NT2/D1 (cell line): ENCODE measurements at places on chromosomes 4 and X.

GRCh38 chr4:4759883-4760282 is 99.6 kb upstream of the MSX1 start:
- no peak for DNase-seq

GRCh38 chr4:40552536-40552935 is 77.1 kb downstream of the RBM47 start:
- DNase-seq: no peak

DNA sequence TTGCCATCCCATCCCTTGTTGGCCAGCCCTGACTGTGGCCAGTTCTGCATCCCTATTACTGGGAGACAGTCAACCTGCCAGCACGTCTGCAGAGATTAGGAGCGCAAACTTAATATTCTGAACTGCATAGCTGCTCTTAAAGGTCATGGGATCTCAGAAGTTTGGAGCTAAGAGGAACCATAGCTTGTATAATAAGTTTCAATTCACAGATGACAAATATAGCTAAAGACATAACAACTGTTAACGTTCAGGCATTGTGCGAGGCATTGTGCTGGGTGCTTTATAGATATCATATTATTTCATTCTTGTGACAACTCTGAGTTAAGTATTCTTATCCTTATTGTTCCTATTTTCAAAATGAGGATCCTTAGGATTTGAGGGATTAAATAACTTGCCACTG is 3.7 kb downstream of the SCARB2 start:
- DNase-seq: no peak

DNA sequence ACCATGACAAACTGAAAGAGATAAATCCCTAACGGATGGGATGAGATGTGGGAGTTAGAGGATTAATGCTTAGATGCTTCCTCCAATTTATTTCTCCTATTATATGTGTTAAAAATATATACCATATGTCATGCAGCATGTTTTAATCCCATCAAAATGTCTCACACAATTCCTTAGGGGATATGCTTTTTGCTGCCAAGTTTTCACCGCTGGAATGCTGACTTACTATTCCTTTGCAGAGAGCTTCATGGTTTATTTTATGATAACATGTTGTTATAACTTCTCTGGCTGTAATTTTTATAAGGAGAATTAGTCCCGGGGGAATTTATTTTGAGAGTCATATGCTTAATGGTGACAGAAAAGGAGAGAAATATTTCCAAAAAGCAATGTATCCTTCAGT is 670.3 kb downstream of the IL1RAPL1 start:
- DNase-seq: no peak

- no peak for DNase-seq
Measured at GRCh38 chrX:148649145-148649795, 148.9 kb downstream of the AFF2 start.

DNA sequence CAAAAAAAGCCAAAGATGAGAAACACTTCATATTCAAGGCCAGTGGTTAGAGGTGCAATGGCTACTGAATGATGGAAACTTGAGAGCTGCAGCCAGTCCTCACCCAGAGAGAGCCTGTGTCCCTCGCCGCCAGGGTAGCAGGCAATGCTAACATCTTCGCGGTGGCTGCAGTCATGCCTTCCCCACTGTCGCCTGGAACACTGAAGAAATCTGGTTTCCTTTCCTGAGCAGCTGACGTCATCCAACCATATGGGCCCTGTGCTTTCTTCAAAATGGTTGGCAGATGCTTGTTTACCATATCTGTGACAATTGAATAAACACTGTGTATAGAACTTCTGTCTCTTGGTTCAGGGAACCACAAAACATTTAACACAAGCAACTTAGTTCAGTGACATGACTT is 39.7 kb downstream of the PRSS12 start:
- no peak for DNase-seq

GRCh38 chrX:11757397-11757718 is 679 bp upstream of the MSL3 start:
- DNase-seq: no peak

GRCh38 chr4:5988086-5988845 is 30.0 kb downstream of the C4orf50 start:
- DNase-seq: no peak

GRCh38 chrX:118726887-118727685 is at the start of gene IL13RA1:
Gene IL13RA1, plus strand, starts transcription at chrX:118727606. Its CDS starts 33 bp downstream, at chrX:118727639.
- DNase-seq: peak; percentile 80

GRCh38 chr4:53022513-53023100 is 160.5 kb downstream of the RASL11B start:
- no peak for DNase-seq

DNA sequence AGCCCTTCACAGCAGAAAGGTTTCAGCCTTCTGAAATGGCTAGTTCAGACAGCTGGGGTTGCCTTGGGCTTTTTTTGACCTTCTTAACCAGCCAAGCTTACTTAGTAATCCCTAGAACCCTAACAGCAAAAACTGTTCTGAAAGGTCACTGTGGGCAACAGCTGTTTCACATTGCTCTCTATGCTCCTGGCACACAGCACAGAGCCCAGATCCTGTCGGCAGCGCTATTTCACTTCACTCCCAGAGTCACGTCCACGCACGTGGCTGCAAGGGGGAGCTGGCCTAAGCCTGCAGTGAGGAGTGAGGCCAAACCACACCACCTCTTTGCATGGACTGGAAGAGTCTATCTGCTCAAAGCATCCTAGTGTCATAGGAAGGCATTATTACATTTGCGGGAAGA is 32.0 kb upstream of the STS start:
- no peak for DNase-seq

- DNase-seq: no peak
Measured at GRCh38 chr4:98919996-98920395, 8.9 kb downstream of the EIF4E start.

GRCh38 chr4:26856906-26857277 is 3.7 kb upstream of the STIM2 start:
- no peak for DNase-seq

GRCh38 chrX:69228732-69229131 is 63.5 kb upstream of the PJA1 start:
- no peak for DNase-seq

DNA sequence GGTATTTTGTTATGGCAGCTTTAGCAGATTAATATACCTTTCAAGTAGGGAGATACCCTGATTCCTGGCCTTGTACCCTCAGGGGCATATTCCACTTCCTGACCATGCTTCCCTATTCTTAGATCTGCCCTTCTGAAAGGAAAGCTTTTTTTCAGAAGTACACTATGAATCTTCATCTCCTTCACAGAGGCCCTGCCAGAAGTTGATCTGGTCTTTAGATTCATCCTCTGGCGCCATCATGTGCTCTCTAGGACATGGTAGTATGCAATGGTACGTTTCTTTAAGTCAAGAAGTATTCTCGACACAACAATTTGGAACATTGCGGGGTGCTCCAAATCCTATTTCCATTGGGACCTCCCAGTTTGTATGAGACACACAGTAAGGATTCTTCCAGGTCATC is 39.6 kb upstream of the DIPK2B start:
- DNase-seq: no peak

GRCh38 chr4:4590546-4590945 is 48.7 kb upstream of the STX18 start:
- DNase-seq: no peak

DNA sequence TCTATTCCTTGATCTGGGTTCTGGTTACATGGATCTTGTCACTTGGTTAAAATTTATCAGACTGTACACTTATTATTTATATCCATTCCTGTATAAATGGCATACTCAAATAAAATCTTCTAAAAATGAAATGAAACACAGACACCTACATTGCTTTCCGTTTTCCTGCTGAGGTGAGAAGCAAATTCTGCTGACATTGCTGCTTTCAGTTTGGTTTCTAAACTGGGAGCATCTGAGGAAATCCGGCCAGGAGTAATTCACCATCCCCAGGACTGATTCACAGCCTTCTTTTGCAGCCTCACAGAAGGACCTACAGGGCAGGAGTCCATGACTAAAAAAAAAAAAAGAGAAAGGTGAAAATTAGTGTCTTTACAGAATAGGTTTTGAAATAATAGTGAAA is 93.6 kb downstream of the CORIN start:
- DNase-seq: no peak

GRCh38 chr4:23789762-23790161 is 100.1 kb downstream of the PPARGC1A start:
- no peak for DNase-seq

DNA sequence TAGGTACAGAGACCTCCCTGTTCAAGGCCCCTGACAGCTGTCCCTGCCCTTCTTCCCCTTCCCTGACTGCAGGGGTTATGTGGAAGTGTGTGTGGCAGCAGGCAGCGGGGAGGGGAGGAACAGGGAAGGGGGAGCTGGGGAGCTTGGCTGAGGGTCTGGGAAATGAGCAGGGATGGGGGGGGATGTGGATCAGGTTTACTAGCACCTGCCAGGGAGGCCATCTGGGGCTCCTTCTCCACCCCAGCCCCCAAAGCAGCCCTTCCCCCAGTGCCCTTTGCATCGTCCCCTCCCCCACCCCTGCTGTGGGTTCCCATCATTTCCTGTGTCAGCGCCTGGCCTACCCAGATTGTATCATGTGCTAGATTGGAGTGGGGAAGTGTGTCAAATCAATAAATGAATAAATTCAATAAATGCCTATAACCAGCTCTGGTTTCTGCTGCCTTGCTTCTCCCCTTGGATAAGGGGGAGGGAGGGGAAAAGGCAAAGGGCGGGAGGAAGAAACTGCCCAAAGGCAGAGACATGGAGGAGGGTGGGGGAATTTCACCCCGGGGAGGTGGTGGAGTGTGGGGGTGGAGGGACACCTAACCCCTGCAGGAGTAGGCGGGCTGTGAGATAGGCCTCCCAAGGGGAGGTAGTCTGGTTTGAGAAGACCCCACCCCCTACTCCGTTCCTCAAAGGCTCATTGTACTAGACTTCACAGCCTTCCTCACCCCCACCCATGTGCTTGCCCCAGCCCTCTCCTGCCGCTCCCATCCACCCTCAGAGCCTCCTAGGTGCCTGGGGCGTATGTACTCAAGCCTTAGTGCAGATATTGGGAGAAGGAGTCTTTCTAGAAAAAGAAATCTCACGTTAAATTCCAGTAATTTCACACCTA is 3.2 kb downstream of the CXorf65 start:
- peak; percentile 59 for DNase-seq
